Psoas muscle (tissue), 8 donors: ENCODE measurements at places on chromosomes 6 and 20. TPM values are rescaled to one million over a fixed set of nuclear protein-coding genes. Genes with fewer than 3 reads are reported as not detected.

DNA sequence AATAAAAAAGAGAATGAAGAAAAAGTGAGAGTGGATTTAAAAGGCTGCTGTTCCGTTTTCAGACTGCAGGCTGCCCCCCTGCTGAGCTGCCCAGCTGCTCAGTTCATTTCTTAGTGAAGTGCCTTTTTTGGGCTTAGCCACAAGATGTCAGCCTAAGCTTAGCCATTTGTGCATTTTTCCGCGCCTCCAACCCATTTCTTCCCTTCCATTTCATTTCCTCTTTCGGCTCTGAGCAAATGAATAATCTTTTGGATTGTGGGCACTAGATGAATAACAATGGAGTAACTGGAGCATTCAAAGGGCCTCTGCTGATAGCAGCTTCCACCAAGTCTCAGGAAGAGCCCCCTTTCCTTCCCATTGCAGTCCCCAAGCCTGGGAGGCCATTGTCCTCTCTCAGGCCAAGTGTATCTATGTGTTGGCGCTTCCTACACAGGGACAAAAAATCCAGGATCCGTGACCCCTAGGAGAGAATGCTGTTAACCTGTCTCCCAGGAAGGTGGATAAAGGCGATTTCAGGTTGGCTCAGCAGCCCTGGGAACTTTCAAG lies 83.5 kb upstream of the SPTLC3 start:
- no peak for DNase-seq

DNA sequence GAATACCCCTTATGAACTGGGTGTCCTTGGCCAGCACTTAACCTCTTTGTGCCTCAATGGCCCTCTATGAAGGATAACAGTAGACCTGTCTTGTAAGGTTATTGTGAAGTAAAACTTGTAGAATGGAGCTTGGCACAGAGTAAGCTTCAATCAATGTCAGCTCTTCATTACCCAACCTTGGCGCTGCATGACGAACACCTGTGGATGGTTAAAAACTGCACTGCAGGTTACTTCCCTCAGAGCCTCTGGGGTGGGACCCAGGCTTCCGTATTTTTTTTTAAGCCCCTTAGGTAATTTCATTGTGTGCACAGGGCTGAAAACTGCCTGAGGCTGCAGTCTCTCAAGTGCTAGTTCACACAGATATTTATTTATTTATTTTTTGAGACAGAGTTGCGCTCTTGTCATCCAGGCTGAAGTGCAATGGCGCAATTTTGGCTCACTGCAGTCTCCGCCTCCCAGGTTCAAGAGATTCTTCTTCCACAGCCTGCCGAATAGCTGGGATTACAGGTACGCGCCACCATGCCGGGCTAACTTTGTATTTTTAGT lies 42.8 kb upstream of the SLC23A2 start:
- DNase-seq = no peak

ENPP4 gene
- polyA plus RNA-seq = 8.1 TPM

ADGRF4 gene
- 0.03 TPM for polyA plus RNA-seq

GSTA2 gene
- 0.04 TPM for polyA plus RNA-seq

GRCh38 chr6:30991891-30992290 lies 8.4 kb downstream of the MUC21 start:
- DNase-seq = no peak

- no peak for DNase-seq
Observed at GRCh38 chr20:14879020-14879697, 541.7 kb upstream of the FLRT3 start.

DNA sequence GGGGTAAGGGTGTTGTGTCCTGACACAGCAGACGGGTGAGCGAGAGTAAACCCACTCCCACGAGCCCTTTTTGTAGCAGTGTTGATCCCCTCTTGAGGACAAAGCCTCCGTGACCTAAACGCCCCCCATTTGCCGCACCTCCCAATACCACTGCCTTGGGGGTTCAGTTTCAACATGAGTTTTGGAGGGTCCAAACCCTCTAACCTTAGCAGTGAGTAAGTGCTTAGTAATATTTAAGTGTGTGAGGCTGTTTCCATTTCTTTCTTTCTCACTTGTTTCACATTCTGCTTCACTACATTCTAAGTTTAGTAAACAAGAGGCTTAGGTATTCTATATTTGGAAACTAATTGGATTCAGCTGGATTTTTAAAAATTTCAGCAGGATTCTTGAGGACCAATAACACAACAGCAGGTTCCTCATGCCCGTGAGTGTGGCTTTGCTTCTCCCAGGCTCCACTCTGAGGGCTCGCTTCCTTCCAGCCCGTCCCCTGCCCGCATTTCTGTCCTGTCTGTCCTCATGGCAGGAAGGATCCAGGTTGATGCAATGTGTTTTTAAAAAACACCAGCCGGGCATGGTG lies 41.2 kb downstream of the SNX9 start:
- no peak for DNase-seq

PDYN gene
- not detected for polyA plus RNA-seq
